ENCODE measurements at places on chromosomes 16 and 17.

DNA sequence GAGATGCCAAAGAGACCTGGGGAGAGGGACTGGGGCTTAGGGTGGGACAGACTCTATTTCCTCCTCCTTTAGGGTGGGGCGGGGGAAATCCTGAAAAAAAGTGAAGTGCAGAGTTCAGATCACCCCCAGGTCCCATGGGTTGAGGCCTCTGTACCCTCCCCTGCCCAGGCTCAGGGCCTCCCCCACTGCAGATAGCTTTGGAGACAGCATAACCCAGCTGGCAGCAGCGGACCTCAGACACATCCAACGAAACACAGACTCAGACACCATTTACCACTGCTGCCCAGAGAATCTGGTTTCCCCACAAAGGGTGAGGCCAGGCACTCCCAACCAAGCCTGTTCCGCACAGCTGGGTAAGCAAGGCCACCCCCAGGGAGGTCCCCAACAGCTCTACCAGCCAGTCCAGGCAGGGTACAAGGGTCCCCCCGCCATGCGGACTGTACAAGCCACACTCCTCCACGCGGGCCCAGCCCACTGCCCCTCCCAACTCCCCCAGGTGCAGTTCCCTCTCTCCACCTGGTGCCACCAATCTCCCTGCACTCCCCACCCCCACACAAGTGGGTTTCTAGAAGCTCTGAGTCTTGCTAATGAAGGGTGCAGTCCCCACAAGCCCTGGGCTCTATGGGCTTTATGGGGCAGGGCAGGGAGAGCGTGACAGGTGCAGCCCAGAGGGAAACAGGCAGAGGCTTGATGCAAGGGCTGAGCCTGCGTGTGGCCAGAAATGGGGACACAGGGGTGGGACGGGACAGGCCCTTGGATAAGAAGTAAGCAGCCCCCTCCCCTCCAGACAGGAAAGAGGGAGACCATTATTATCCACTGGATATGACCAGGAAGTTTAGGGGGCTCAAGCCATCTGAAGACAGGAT, 8.9 kb downstream of the RHBDF2 start:
- DNase-seq: no peak

- no peak for DNase-seq
Measured at GRCh38 chr16:11138022-11138768, 117.8 kb downstream of the SOCS1 start.

- DNase-seq: no peak
Measured at GRCh38 chr17:81991684-81992305, 14.4 kb downstream of the ASPSCR1 start.

GRCh38 chr17:64085650-64086005, 44.3 kb downstream of the ERN1 start:
- no peak for DNase-seq

- peak; percentile 33 for DNase-seq
Measured at GRCh38 chr17:31357839-31358394, 33.6 kb upstream of the RAB11FIP4 start.

DNA sequence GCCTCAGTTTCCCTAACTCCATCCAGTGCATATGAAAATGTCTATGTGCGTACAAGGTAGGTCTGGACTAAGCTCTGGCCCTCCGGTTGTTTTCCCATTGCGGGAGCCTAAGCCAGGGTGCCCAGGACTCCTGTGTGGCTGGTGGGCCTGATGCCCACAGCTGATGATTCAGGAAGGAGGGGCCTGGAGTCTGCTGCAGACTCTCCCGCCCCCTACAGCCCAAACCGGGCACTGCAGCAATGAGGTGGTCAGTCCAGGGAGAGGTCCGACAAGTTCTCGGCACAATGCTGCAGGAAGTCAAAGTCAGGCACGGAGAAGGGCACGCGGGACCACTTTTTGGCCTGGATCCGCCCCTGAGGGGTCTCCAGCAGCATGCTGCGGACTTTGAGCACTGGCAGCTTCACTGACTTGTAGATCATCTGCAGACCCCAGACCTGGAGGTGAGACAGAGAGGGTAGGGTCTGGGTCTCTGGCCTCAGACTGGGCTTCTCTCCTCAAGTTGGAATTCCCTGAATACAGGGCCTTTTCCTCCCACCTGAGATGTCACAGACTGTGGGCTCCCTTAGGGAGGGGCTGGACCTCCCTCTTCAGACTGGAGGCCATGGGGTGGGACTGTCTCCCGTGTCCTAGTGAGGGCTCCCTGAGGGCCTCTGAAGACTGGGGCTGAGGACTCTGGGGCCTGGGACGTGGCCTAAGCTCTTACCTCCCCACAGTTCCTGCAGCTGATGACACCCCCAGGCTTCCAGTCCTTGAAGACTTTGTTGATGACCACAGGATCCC, 3.4 kb upstream of the ZNF385C start:
- DNase-seq: no peak

DNA sequence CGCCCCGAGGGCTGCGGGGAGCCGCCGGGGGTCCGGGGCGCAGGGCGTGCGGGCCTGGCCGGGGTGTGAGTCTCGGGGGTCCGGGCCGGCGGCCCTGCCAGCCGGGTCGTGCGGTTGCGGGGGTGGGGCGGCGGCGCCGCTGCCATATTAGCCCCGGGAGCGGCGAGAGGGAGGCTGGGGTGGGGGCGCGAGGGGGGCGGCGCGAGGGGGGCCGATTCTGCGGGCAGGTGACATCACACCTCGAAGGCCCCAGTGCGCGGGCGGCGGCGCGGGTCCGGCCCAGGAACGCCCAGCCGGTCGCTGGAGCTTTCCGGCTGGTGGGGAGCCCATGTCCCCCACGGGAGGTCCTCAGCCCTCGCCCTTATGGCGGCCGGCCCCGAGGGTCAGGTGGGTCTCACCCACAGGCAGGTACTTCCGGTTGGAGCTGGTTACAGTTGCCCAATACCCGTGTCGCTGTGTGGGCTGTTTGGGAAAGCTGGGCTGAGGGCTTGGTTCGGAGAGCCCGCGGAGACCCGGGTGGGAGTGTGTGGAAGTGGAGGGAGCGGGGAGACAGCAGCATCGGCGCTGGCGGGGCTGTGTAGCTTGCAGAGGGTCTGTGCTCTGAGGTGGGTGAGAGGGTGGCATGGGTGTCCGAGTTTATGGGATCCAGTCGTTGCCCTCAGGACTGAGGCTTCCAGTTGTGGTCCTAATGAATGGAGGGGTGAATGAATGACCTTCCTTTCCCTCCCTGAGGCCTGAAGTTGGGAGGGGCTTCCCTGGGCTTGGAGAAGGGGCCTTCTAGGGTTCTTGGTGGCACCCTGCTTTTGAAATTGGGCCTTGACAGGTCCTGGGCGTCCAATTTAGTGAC, 804 bp downstream of the ATP6V0C start:
- no peak for DNase-seq

- DNase-seq: no peak
Measured at GRCh38 chr16:76294396-76295214, 17.4 kb downstream of the CNTNAP4 start.

- DNase-seq: no peak
Measured at GRCh38 chr17:56897646-56898424, 16.0 kb downstream of the TRIM25 start.

GRCh38 chr17:1714980-1715802, 5.0 kb upstream of the TLCD2 start:
- DNase-seq: no peak

- DNase-seq: no peak
Measured at GRCh38 chr16:89552913-89553312, 7.6 kb upstream of the RPL13 start.

- DNase-seq: no peak
Measured at GRCh38 chr16:20899071-20899470, 1.1 kb downstream of the DCUN1D3 start.

GRCh38 chr17:42414704-42415409, 8.2 kb downstream of the CAVIN1 start:
- no peak for DNase-seq

GRCh38 chr17:73155410-73156165, 9.2 kb upstream of the SSTR2 start:
- DNase-seq: no peak

DNA sequence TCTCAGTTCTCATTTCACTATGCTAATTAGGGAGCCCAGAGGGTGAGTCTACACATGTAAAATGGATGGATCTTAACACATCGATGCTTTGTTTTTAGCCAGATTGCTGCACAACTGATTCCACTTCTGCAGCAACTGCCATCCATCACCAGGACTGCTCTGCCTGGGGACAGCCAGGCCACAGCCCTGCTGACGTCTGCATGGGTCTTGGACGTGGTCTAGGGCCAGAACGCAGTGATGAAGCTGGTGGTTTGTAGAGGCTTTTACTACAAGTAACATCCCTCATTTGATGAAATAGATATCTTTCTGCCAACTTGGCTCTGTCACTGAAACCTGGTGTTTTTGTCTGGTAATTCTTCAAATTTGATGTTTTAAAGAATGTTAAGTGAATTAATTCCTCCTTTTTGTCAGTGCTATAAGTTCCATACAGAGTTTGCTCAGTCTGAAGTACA, 50.6 kb downstream of the MARCHF10 start:
- DNase-seq: no peak

DNA sequence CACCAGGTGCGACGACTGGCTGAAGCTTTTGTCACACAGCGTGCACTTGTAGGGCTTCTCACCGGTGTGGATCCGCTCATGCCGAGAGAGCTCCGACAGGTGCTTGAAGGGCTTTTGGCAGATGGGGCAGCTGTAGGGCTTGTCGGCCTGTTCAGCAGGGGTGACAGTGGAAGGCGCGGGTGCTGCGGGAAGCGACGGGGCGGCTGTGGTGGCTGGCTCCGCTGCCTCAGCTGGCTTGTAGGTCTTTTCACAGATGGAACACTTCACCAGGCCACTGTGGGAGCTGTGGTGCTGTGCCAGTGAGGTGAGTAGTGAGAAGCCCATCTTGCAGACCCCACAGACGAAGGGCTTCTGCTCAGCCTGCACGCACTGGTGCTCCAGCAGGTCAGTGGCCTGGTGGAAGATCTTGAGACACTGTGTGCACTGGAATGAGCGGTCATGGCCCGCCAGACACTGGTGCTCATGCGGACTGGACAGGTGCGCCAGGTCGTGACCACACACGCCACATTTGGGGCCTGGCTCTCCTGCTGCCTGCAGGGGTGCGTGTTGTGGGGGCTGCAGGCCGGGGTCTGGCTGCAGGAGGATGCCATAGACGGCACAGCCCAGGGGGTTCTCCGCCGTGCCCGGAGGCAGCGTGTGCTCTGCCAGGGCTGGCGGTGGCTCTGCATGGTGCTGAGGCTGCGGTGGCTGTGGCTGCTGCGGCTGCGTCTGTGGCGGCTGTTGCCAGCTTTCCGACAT, 2.8 kb downstream of the ZNF319 start:
- DNase-seq: no peak

- DNase-seq: no peak
Measured at GRCh38 chr17:16007439-16007838, 7.8 kb downstream of the TTC19 start.

- DNase-seq: no peak
Measured at GRCh38 chr17:10349403-10349802, 23.4 kb downstream of the MYH13 start.

GRCh38 chr16:46862555-46863447, 21.4 kb upstream of the GPT2 start:
- DNase-seq: no peak

- no peak for DNase-seq
Measured at GRCh38 chr16:10205688-10206087, 23.5 kb upstream of the GRIN2A start.

- no peak for DNase-seq
Measured at GRCh38 chr17:80873307-80873951, 118.2 kb upstream of the CHMP6 start.

GRCh38 chr16:56960681-56961281, 969 bp upstream of the CETP start:
- no peak for DNase-seq

DNA sequence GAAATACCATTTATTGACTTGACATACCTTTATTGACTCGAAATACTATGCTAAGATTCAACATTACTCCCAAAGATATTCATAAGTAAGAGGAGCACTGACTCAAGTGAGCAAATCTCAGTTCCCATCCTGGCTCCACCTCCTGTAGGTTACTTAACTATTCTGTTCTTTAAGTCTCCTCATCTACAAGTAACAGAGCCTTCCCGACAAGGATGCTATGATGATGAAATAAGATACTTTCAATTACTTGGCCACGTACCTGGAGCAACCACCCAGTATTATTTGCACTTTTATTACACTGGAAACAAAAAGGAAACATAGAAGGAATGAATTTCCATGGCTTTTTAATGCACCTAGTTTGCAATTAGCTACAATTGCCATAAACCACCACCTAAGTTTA, 16.3 kb downstream of the KANSL1 start:
- DNase-seq: no peak

GRCh38 chr17:743139-743538, 8.9 kb downstream of the GEMIN4 start:
- no peak for DNase-seq

DNA sequence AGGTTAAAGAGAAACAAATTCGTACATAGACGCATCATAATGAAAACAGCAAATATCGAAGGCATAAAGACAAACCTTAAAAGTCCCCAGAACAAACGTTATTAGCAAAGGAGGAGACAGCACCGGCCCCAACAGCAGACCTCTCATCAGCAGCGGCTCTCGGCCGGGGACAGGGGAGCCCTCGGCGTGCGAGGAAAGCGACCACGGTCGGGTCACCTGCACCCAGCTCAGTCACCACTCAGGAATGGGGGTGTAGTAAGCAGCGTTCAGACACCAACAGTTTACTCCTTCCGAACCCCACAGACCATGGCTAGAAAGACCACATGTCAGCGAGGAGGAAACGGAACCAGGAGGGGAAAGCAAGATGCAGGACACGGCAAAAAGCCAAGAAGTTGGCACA, 109.3 kb upstream of the CHMP6 start:
- no peak for DNase-seq

- DNase-seq: no peak
Measured at GRCh38 chr16:89115216-89115861, 21.7 kb downstream of the ACSF3 start.

- DNase-seq: no peak
Measured at GRCh38 chr16:21194771-21195301, 16.5 kb downstream of the ZP2 start.

DNA sequence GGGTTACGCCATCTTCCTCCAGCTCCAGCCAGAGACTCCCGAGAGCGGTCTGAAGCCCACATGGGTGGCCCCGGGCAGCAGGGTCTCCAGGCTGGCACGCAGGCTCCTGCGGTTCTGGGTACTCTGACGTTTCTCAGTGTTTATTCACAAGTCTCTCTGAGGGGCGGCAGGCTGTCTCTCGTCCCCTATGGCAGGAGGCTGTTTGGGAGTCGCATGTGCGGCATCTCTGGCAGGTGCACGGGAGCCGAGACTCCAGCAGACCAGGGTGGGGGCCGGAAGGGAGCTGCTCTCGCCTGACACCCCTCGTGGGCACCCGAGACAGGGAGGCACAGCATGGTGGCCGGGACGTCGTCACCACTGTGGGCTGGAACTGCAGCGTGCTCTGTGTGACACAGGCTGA, 48.1 kb downstream of the ZNF778 start:
- DNase-seq: no peak

GRCh38 chr17:77373299-77374169, 232.8 kb downstream of the SEC14L1 start:
- no peak for DNase-seq

GRCh38 chr17:45127548-45128300, 4.6 kb downstream of the PLCD3 start:
- DNase-seq: no peak

All from NCI-H526 treated with DMSO at 0.1 percent for 48 hours (cell line).